ENCODE measurements at places on chromosomes 3 and 15. TPM values are rescaled to one million over a fixed set of nuclear protein-coding genes. Genes with fewer than 3 reads are reported as not detected.

DNA sequence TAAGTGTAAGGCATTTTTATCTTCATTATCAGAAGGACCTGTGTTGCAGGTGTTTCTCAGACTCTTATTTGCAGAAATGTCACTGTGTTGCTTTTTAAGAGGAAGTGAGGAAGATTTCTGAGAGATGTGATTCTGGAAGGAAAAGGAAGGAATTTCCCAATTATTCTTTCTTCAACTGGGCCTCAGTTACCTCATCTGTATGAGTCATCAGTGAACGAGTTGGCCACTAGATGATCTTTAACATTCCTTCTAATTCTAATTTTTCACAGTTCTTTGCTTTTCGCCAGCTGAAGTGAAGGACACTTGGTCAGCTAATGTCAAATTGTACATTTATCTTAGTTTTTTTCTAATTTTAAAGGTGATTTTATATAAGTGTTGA, 28.9 kb downstream of the CLEC3B start:
- no peak overlapping the region for H3K4me3 ChIP-seq
- no peaks in the 10 kb centered on the region for H3K36me3 ChIP-seq

Gene TMCO5A
- not detected for total RNA-seq

DNA sequence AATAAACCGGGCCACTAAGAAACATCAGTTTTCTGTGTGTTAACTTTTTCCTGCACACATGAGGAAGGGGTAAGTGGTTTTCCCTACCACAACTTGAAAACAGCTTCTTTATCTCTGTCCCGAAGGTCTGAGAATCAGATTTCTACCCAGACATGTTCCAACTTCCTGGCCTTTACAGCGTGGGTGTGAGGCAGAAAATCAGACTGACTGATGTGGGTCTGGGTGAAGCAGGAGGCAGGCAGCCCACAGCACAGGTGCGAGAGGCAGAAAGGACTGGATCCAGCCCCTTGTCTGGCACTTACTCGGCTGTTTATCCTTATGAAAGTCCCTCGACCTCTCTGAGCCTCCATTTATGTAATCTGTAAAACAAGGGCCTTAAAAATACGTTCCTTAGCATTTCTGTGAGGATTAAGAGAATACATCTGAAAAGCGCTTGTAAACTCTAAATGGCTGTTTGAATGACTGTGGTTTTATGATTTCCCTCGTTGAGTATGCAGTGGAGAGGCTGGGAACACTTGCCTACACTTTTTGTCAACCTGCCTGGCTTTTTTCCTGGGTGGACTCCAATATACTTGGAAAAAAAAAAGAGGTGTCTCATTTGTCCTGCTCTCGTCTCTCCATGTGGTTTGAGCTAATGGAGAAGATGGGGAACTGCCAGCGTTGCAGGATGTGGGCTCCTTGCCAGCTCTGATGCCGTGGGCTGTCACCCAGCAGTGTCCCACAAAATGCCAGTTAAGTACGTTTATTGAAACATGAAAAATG, 3.1 kb downstream of the AGBL1 start:
- H3K27me3 ChIP-seq: no peaks in the 10 kb centered on the region
- H3K4me3 ChIP-seq: no peak overlapping the region
- no peak for DNase-seq
- H3K36me3 ChIP-seq: no peaks in the 10 kb centered on the region
- no peak overlapping the region for H3K27ac ChIP-seq

DNA sequence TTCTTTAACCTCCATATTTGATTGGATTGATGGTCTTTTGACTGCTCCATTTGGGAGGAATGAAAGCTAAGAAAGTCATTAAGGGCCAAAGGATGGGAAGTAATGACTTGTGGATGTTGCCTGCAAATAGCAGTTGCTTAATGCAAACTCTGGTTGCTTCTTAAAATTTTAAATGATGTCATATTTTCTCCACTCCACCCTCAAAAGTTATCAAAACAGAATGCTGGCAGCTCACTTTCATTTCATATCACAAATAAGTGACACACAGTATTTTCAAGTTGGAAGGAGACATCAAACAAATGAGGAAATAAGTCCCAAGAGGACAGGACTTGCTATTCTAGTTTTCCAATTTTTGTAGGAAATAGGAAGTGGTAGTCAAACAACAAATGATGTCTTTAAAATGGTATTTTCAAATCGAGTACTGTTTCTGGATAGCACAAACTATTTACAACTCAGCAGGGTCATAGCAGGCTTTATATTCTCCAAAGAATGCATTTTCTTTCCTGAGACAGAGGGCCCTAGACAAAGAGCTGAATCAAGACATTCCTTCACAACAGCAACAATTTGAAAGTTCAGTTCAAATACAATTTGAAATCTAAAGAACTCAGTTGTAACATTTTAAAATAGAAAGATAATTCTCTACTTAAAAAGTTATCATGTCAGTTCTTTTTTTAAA, 165.1 kb upstream of the UBE2E1 start:
- no peak overlapping the region for H3K4me3 ChIP-seq
- H3K36me3 ChIP-seq: no peaks in the 10 kb centered on the region
- no peaks in the 10 kb centered on the region for H3K4me1 ChIP-seq

GRCh38 chr3:25510797-25511196, 82.7 kb downstream of the RARB start:
- H3K36me3 ChIP-seq: no peaks in the 10 kb centered on the region
- no peaks in the 10 kb centered on the region for H3K4me1 ChIP-seq
- H3K27me3 ChIP-seq: no peaks in the 10 kb centered on the region
- DNase-seq: no peak
- H3K4me3 ChIP-seq: no peak overlapping the region

DNA sequence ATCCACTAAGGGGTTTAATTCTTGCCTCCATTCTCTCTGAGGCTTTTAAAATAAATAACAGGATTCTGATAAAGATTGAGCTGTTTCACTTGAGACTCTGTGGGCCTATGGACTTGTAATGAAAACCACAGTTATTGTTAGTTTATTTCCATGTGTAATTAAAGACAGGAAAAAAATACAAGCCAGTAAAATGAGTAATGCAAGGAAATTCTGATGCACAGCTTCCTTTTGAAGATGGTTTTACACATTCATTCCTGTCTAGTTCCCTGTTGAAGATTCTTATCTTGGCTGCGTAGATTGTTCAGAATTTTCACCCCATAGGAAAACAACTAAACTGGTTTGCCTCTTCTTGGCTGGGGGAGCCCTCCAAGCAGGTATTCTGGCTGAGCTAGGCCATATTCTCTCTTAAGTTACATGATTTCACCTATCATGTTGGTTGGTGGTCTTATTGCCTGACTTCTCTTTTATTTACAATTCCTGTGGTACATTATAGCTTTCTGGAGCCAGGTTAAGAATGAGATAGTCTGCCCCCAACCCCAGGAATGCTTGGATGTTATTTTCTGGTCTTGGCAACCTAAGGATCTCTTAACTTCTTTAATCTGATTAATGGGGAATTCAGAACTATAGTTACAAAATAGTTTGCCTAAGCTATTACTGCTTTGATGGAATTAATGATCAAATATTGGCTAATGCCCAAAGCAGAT, 67.6 kb downstream of the MITF start:
- no peak overlapping the region for H3K27ac ChIP-seq
- H3K27me3 ChIP-seq: no peaks in the 10 kb centered on the region
- no peak for DNase-seq

Gene ADAMTS7
- total RNA-seq: 2.0 TPM

GRCh38 chr3:8319935-8320634, 181.5 kb upstream of the LMCD1 start:
- no peaks in the 10 kb centered on the region for H3K4me1 ChIP-seq
- no peaks in the 10 kb centered on the region for H3K27me3 ChIP-seq
- no peak overlapping the region for H3K4me3 ChIP-seq
- H3K36me3 ChIP-seq: no peaks in the 10 kb centered on the region
- H3K27ac ChIP-seq: no peak overlapping the region

DNA sequence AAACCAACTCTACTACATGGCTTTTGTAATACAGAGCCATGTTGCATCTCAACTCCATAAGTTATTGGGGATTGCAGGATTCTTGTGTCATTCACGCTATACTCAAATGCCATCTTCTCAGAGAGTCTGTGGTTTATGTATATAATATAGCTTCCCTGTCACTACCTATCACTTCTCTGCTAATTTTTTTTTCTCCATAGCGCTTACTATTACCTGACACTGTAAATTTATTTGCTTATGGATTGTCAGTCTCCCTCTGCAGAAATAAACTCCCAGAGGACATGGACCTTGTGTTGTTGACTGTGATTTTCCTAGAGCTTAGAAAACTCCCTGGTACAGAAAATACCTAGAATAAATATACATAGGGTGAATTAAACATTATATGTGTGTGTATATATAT, 990.5 kb downstream of the TBL1XR1 start:
- no peak overlapping the region for H3K27ac ChIP-seq
- H3K27me3 ChIP-seq: no peaks in the 10 kb centered on the region
- no peaks in the 10 kb centered on the region for H3K36me3 ChIP-seq
- H3K4me1 ChIP-seq: no peaks in the 10 kb centered on the region
- H3K4me3 ChIP-seq: no peak overlapping the region

DNA sequence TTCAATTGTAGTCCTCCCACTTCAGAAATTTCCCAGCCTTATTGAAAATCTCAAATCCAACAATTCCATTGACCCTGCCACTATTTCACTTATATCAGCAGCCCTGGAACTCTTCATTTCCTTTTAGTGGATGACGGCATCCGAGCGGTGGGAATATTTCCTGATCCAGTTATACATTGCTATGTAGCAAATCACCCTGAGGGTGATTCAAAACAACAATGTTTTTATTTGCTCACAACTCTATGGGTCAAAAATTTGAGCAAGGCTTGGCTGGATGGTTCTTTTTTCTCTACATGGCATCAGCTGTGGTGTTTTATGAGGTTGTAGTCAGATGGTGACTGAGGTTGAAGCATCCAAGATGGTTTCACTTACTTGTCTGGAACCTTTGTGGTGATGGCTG, 70.5 kb downstream of the CHST2 start:
- H3K27ac ChIP-seq: no peak overlapping the region
- H3K27me3 ChIP-seq: no peaks in the 10 kb centered on the region
- H3K36me3 ChIP-seq: no peaks in the 10 kb centered on the region
- H3K4me3 ChIP-seq: no peak overlapping the region
- no peaks in the 10 kb centered on the region for H3K4me1 ChIP-seq

GRCh38 chr3:45381168-45381852, 7.1 kb upstream of the LARS2 start:
- no peak overlapping the region for H3K4me3 ChIP-seq
- no peaks in the 10 kb centered on the region for H3K27me3 ChIP-seq
- no peaks in the 10 kb centered on the region for H3K36me3 ChIP-seq
- H3K27ac ChIP-seq: no peak overlapping the region

Gene CCDC39
- total RNA-seq: not detected

- H3K4me3 ChIP-seq: no peak overlapping the region
- no peaks in the 10 kb centered on the region for H3K36me3 ChIP-seq
- DNase-seq: no peak
- no peaks in the 10 kb centered on the region for H3K27me3 ChIP-seq
- H3K27ac ChIP-seq: no peak overlapping the region
- H3K4me1 ChIP-seq: no peaks in the 10 kb centered on the region
Observed at GRCh38 chr3:169619793-169620192, 43.7 kb downstream of the MECOM start.

- no peak overlapping the region for H3K4me3 ChIP-seq
- no peaks in the 10 kb centered on the region for H3K36me3 ChIP-seq
- DNase-seq: no peak
Observed at GRCh38 chr15:48096813-48097212, 24.0 kb upstream of the SLC24A5 start.

Gene C3orf85
- 0.81 TPM for total RNA-seq

GRCh38 chr3:61927332-61927731, 366.0 kb downstream of the PTPRG start:
- DNase-seq: no peak
- H3K27me3 ChIP-seq: no peaks in the 10 kb centered on the region
- H3K36me3 ChIP-seq: no peaks in the 10 kb centered on the region
- no peak overlapping the region for H3K27ac ChIP-seq
- H3K4me3 ChIP-seq: no peak overlapping the region

- no peak for DNase-seq
- no peaks in the 10 kb centered on the region for H3K36me3 ChIP-seq
- no peaks in the 10 kb centered on the region for H3K27me3 ChIP-seq
- no peak overlapping the region for H3K27ac ChIP-seq
- no peak overlapping the region for H3K4me3 ChIP-seq
- H3K4me1 ChIP-seq: no peaks in the 10 kb centered on the region
Observed at GRCh38 chr3:37752649-37753025, 109.0 kb upstream of the CTDSPL start.

GRCh38 chr15:61229883-61230180, 730 bp upstream of the RORA start:
- H3K27ac ChIP-seq: no peak overlapping the region
- no peaks in the 10 kb centered on the region for H3K27me3 ChIP-seq
- no peak for DNase-seq
- H3K4me1 ChIP-seq: no peaks in the 10 kb centered on the region
- no peaks in the 10 kb centered on the region for H3K36me3 ChIP-seq
- no peak overlapping the region for H3K4me3 ChIP-seq

GRCh38 chr3:65303431-65303830, 615.6 kb upstream of the ADAMTS9 start:
- no peaks in the 10 kb centered on the region for H3K36me3 ChIP-seq
- no peaks in the 10 kb centered on the region for H3K4me1 ChIP-seq
- no peak overlapping the region for H3K4me3 ChIP-seq
- H3K27ac ChIP-seq: no peak overlapping the region

Gene GHSR
- not detected for total RNA-seq

- no peak for DNase-seq
- H3K27ac ChIP-seq: no peak overlapping the region
- no peaks in the 10 kb centered on the region for H3K36me3 ChIP-seq
- no peaks in the 10 kb centered on the region for H3K27me3 ChIP-seq
Observed at GRCh38 chr3:195257454-195258448, 13.2 kb downstream of the XXYLT1 start.
